ENCODE measurements at places on chromosomes 1 and 21.

- no peak for DNase-seq
Observed at GRCh38 chr1:219123036-219123435, 50.6 kb upstream of the LYPLAL1 start.

- DNase-seq: no peak
Observed at GRCh38 chr1:53642215-53642555, 96.8 kb downstream of the GLIS1 start.

- DNase-seq: peak; percentile 55
Observed at GRCh38 chr1:52041551-52042185, 8.1 kb upstream of the KTI12 start.

- DNase-seq: no peak
Observed at GRCh38 chr1:185767508-185768120, 33.4 kb downstream of the HMCN1 start.

GRCh38 chr1:97366984-97367383, 553.9 kb downstream of the DPYD start:
- no peak for DNase-seq

GRCh38 chr21:30921129-30921528, 39.7 kb upstream of the KRTAP11-1 start:
- no peak for DNase-seq

DNA sequence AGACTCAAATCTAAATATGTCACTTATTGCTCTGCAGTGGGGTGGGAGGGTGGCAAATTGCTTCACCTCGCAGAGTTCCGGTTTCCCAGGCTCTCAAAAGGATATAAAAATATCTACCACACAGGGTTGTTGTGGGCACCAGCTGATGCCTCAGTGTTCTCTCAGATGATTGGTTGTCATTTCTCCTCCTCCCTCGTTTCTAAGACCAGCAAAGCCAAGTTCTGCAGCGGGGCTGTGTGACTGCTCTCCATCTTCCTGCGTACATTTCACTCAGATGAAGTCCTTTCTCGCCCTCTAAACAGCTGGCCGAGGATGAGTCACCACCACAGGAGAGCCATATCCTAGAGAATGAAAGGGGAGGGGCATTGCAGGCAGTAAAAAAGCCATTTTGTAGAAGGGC, 35.0 kb upstream of the VWA5B1 start:
- peak; percentile 32 for DNase-seq

- no peak for DNase-seq
Observed at GRCh38 chr1:99305626-99306025, 41.3 kb downstream of the PLPPR4 start.

DNA sequence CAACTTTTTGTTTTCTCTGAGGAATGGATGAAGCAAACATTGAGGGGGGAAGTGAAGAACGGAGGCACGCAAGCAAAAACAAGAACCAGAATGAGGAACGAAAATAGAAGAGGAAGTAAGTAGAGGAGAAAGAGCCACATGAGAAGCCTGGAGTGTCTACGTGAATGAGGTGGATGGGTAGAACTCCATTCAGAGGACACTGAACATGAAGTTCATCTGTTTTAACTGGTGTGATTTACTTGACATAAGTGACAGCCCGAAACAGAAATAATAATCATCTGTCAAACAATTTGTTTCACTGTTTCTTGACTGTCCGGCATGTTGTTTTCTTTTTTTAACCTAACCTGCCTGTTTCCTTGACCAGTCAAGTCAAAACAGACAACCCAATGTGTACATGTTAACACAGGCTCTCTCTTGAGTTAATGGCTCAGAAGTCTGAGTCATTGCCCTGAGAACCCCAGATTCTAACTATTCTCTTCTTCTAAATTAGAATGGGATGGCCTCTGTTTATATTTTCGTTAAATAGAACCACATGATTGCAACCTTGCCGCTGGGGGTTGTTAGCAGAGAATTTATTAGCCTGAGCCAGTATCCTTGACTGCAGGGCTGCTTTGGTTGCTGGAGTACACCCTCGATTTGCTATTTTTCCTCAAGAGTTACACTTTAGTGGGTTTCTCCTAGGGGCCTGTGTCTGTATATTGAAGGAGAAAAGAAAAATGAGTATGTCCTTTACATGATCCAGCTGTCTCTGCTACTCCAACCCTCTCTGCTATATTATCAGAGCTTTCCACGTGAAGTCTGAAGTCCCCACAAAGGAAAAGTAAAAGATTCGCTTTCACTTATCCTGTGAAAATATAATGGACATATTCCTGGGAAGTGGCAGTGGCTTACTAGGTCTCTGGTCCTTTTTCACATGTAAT, 151.7 kb downstream of the ZC3H11B start:
- peak; percentile 3 for DNase-seq

DNA sequence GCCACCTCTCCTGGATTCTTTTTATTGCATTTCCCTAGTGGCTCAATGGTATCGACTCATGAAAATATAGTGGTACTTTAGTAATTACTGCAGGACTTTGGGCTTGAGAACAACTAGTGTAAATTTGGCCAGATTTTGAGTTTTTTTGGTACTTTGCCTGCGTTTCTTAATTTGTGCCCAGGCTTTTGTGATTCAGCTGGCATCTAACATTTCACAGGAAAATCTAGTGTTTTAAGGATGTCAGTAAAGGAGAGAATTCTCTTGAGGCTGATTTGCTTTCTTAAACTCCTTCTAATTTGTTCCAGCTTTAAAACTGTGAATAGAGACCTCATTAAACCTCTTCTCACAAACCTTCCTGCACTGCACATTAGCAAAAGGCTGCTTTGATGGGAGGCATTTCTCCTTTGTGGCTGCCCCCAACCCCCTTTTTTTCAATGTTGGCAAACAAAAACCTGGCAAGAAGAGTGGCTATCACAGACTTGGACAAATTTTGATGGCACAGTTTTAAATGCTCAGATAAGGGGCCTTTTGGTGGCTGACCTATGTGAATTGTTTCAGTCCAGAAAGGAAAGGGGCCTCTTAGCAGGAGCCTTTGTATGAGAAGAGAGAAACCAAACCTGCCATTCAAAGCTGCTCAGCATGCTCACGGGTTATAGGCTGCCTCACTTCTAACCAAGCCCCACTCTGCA, 113.4 kb upstream of the RAVER2 start:
- DNase-seq: no peak

DNA sequence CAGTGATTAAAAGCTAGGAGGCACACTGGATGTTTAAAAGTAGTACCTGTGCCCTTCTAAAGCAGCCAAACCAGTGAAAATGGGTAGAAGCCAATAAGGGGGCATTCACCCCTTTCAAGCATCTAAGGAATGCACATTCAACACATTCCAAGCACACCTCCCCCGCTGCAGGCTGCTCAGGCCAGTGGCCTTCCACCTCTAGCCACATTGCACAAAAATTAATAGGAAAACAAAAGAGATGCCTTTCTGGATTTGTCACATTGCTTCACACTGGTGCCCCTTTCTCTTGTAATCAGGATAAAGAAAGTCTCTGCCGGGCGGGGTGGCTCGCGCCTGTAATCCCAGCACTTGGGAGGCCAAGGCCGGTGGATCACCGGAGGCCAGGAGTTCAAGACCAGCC, 834.0 kb downstream of the USP25 start:
- DNase-seq: peak; percentile 52

DNA sequence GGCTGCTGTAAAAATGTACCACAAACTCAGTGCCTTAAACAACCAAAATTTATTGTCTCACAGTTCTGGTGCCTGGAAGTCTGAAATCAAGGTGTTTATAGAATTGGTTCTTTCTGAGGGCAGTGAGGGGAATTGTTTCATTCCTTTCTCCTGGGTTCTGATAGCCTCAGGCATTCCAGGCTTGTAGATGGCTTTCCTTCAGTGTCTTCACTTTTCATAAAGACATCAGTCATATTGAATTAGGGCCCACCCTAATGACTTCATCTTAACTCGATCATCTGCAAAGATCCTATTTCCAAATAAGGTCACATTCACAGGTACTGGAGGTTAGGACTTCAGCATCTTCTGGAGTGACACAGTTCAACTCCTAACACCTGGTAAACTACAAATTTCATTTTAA, 15.0 kb downstream of the CDKN2C start:
- DNase-seq: no peak

GRCh38 chr1:57017717-57018116, 51.9 kb upstream of the C8B start:
- DNase-seq: no peak

DNA sequence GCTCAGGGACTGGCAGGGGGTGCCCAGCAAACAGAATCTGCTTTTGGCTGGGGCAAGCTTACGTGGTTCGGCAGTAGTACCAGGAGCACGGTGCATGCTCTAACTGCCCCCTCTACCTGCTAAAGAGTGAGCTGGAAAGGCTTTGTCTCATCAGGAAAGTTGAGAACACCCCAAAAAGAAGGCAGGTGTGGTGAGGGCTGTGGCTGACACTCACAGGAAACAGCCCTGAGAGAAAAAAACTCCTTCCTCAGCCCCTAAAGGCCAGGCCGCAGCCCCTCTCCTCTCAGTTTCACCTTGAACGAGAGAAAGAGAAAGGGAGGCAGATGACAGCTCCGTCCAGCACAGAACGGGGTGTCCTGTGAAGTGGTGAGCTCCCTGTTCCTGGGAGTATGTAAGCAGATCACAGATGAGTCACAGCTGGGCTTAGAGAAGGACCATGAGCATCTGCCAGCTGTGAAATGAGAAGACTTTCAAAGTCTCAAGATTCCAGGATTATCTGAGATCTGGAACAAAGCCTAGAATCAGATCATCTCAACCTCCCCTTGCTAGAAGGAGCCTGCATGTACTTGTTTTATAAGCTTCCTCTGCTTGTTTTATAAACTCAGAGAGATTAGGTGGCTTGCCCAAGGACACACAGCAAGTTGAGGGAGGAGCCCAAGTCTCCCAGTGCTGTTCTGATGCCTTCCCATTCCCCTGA, 13.4 kb downstream of the LAPTM5 start:
- peak; percentile 84 for DNase-seq

GRCh38 chr1:183546427-183546826, 43.8 kb downstream of the NCF2 start:
- peak; percentile 10 for DNase-seq

GRCh38 chr21:34198231-34199120, 125.1 kb downstream of the MRPS6 start:
- no peak for DNase-seq

GRCh38 chr1:228273720-228274451, 66.0 kb downstream of the OBSCN start:
- DNase-seq: no peak

All from iris pigment epithelial cell (primary cell).